ENCODE measurements at places on chromosomes 4 and X.

DNA sequence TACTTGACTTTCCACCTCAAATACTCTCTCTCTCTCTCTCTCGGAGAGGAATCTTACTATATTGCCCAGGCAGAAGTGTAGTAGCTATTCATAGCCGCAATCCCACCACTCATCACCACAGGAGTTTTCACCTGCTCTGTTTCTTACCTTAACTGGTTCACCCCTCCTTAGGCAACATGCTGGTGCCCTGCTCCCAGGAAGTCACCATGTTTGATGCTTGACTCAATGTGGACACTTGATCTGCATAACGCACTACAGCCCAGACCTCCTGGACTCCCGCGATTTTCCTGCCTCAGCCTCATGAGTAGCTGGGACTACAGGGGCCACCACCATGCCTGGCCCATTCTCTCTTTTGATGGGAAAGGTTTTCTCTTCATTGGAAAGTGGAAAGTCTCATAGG, 271.8 kb downstream of the FBXW7 start:
- no peak for DNase-seq

DNA sequence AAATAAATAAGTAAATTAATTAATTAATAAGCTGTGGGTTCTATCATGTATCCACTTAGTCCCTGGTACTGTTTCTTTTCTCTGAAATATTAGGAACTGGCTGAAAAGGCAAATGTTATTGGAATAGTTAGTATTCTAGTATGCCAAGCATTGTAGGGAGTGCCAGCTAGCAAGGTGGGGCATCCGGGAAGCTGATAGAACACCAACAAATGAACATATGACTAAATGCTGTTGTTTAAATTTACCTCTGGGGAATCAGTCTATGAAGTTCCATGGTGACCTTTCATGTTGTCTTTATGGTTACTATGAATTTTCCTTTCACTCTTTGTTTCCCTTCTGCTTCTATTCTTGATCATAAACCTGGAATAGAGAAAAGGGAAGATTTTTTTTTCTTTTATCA, 32.7 kb downstream of the NUDT6 start:
- no peak for DNase-seq

DNA sequence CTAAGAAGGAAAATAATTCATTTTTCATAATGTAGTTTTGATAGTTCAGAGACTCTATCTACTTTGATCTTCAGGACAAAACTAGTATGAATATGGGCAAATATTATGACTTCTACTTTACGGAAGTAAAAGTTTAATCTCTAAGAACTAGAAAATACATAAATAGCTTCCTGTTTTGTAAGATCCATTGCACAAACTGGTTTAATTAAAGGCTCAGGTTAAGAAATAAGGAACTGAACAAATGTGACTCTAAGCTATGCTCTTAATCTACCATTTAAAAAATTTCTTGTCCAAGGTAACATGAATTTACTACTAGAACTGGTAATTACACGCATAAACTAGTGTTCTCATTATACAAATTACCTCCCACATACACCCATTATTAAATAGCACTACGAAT, 360.6 kb downstream of the INPP4B start:
- DNase-seq: no peak

DNA sequence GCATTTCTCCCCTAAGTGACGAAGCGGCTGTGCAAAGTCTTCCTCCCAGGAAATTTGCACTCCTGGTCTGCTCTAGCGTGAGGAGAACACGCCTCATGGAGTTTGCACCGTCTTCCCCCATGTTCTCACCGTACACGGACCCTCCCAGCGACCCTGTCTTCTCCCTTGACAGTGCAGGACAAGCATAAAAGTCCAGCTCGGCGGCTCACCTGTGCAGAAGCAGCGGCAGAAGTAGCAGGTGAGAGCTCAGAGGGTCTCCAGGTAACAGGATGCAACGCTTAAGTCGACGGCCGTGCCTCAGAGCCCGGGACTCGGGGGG, 314 bp downstream of the P2RY8 start:
- no peak for DNase-seq

- no peak for DNase-seq
Observed at GRCh38 chr4:71639380-71639779, 144.5 kb downstream of the GC start.

DNA sequence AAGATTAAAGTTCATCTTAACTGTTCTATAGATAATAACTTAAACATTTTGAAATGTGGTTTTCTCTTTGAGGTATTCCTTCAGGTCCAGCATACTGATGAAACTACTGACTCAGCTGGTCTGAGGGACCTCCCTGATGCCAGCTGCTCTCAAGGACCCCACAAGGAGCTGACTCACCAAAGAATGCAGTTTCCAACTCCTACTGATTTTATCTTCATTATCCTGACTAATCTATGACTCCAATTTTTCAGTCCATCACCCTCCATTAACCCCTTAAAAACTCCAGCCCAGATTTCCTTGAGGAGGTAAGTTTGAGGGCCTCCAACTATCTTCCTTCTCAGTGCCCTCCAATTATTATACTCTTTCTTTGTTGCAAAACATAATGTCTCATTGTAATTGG, 1.4 kb upstream of the UGT2B4 start:
- DNase-seq: no peak

DNA sequence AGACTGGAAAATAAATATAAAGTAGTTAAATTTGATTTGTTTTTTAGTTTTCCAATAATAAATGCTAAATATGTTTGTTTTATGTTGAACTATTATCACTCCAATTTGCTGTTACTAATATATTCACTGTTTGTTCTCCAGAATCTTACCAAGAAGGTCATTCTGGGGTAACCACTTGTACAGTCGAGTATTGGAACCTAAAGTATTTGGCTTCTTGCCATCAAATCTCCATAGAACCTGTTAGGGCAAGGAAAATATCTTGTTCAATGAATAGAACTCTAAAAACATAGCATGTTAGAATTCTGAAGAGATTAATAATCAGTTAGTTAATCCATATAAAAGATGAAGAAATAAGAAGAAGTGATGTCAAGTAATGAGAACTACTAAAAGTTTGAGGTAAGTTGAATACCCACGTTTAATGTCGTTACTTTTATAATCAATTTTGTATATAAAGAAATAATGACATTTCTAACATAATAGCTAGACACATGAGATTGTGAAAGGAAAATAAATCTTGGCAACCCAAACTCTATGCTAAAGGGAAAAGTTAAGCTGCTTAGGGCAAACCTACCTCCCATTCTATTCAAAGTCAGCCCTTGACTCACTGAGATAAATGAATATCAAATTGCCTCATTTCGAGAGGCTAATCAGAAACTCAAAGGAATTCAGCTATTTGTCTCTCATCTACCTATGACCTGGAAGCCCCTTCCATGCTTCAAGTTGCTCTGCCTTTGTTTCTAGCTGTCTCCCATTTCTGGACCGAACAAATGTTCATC, 15.3 kb downstream of the UGT2B15 start:
- DNase-seq: no peak

- DNase-seq: no peak
Observed at GRCh38 chrX:37993837-37994619, 12.3 kb upstream of the SYTL5 start.

- DNase-seq: no peak
Observed at GRCh38 chrX:133653358-133653757, 238.1 kb upstream of the GPC4 start.

- DNase-seq: no peak
Observed at GRCh38 chrX:137236837-137237236, 203.0 kb upstream of the GPR101 start.

DNA sequence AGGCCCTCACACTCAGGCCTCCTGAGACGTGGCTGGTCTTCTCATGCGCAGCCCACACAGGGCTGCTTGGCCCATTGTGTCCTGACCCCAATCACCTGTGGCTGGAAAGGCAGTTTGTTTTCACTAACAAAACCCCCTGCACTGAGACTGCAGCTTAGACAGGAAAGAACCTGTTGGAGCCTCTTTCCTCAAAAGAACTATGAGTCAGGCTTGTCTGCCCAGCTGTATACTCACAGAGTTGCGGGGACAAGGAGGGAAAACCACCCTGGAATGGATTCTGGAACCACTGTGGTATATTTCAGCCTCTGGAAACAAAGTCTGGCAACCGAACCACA, 5.2 kb upstream of the TMEM156 start:
- DNase-seq: no peak

Data from T-helper 1 cell (primary cell).